NCI-H1105 treated with DMSO at 0.1 percent for 48 hours (cell line): ENCODE measurements at places on chromosomes 3 and 15.

DNA sequence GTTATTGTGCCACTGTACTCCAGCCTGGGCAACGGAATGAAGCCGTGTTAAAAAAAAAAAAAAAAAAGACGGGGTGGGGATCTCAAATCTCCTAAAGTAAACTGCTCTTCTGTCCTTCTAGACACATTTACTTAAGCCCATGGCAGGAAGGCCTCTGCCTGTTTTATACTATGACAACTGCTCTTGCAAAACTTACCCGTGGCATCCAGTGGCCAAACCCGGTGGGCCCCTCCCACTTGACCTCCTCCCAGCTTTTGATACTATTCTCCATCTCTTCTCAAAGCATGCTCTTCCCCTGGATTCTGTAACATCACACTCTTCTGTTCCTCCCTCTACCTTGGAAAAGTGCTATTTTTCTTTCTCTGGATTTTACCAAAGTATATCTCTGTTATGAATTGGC is 112.2 kb downstream of the RFTN1 start:
- no peak for DNase-seq

DNA sequence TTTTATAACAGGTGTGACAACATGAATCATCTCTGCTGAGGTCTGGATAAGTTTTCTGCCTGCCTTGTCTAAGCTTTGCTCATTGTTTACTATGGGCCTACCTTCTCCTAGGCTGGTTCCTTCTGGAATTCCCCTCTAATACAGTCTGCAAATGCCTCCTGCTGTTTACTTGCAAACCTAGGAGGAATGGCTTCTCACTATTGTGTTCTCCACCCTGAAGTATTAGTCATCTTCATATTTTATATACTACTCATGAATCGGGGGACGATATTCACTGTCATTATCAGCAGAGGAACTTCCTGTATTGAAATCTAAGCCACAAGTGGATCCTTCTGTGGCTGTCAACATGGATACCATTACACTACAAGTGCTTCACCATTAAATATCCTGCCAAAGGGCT is 154.8 kb downstream of the PLCL2 start:
- DNase-seq: no peak

GRCh38 chr3:120473896-120474675 is 23.3 kb upstream of the FSTL1 start:
- DNase-seq: no peak

GRCh38 chr3:55755516-55756205 is 268.6 kb upstream of the WNT5A start:
- DNase-seq: no peak
